Calu3 (cell line): ENCODE measurements at places on chromosomes 2 and 18. TPM values are rescaled to one million over a fixed set of nuclear protein-coding genes. Genes with fewer than 3 reads are reported as not detected.

DNA sequence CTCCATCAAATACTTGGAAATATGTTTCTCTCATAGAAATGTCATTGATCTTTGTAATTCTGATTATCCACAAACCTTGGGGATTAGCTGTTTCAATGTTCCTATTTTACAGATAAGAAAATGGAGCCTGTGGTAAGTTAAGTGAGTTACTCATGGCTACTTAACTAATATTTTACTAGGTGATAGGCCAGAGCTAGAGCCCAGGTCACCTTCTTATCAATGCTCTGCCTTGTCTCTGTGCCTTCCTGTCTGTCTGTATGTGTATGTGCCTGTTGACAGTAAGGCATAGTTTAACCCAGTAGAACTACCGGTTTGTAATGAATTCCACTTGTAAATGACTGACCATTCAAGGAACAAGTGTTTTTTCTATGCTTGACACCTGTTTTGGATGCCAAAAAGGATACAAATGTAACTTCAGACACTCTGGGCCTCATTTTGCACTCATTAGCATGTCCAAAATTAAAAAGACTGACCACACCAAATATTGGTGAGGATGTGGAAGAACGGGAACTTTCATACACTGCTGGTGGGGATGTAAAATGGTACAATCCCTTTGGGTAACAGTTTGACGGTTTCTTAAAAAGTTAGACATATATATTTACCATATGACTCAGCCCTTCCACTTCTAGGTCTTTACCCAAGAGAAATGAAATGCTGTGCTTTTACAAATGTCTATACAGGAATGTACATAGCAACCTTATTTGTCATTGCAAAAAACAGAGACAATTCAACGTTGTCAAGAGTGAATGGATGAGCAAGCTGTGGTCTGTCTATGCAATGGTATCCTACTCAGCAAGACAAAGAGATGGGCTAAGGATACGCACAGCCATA lies 19.6 kb upstream of the IL1A start:
- peak; percentile 53 for DNase-seq

- DNase-seq, result no peak
Measured at GRCh38 chr18:3061581-3062312, 48.8 kb upstream of the LPIN2 start.

GRCh38 chr2:215765729-215766360 lies 247.5 kb downstream of the MREG start:
- DNase-seq, result no peak

DNA sequence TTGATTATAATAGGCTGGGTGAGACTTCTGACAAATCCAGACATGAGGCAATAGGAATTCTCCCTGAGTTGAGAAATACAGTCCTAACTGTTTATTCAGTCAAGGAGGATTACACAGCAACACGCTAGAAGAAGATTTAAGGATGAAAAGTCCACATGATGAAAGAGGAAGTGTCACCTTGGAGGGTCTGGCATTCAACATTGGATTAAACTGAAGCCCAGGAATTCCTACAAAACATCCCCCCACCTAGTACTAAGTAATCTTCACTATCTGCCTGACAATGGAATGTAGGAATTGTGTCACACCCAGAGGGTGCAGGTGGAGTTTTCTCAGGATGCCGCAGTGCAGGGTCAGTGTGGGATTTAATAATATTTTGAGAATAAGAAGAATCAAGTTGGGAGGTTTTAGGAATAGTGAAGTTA lies 142.4 kb downstream of the SOCS6 start:
- DNase-seq, result no peak

GRCh38 chr2:152350155-152350679 lies 15.2 kb downstream of the FMNL2 start:
- DNase-seq, result no peak

GRCh38 chr2:15492773-15493325 lies 68.3 kb downstream of the NBAS start:
- DNase-seq, result no peak

GRCh38 chr18:62044490-62045000 lies 142.3 kb downstream of the PIGN start:
- DNase-seq, result no peak

DNA sequence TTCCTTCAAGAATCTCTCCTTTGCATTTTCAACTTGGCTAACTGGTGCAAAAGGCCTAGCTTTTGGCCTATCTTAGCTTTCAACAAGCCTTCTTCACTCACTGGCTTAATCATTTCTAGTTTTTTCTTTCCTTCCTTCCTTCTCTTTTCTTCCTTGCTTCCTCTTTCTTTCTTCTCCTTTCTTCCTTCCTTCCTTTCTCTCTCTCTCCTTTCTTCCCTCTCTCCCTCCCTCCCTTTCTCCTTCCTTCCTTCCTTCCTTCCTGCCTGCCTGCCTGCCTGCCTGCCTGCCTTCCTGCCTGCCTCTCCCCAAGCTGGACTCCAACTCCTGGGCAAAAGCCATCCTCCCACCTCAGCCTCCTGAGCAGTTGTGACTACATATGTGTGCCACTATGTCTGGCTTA lies 176.2 kb upstream of the APCDD1 start:
- no peak for DNase-seq

DNA sequence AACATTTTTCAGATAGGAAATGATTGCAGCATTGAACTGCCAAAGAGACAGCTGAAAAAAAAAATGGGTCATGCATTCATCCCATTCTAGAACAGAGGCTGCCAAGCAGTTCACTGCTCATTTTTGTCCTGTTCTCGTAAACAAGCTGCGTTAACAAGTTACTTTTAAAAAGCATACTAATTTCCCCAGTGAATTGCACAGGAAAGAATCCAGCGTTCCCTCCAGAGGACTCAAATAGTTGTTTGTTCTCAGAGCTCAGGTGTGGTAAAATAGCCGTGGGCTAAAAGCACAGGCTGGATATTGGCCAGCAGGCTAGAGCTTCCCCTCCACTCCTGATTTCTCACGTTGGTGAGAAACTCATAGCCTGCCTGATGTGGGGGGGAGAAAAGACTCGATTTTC lies 76.1 kb upstream of the AQP4 start:
- no peak for DNase-seq

- no peak for DNase-seq
Measured at GRCh38 chr2:143824791-143825190, 695.1 kb downstream of the ZEB2 start.

GRCh38 chr18:56844556-56844955 lies 193.4 kb downstream of the WDR7 start:
- DNase-seq, result no peak

GRP gene
- total RNA-seq, result not detected in 2 replicates

DOK6 gene
- not detected in 2 replicates for total RNA-seq

GCA gene
- total RNA-seq, result 51.2 and 57.5 TPM in 2 replicates

ELOA2 gene
- total RNA-seq, result not detected in 2 replicates
